ENCODE measurements at places on chromosomes 6 and 20.

GRCh38 chr6:160328447-160328846 lies 19.7 kb upstream of the SLC22A3 start:
- no peak for DNase-seq

DNA sequence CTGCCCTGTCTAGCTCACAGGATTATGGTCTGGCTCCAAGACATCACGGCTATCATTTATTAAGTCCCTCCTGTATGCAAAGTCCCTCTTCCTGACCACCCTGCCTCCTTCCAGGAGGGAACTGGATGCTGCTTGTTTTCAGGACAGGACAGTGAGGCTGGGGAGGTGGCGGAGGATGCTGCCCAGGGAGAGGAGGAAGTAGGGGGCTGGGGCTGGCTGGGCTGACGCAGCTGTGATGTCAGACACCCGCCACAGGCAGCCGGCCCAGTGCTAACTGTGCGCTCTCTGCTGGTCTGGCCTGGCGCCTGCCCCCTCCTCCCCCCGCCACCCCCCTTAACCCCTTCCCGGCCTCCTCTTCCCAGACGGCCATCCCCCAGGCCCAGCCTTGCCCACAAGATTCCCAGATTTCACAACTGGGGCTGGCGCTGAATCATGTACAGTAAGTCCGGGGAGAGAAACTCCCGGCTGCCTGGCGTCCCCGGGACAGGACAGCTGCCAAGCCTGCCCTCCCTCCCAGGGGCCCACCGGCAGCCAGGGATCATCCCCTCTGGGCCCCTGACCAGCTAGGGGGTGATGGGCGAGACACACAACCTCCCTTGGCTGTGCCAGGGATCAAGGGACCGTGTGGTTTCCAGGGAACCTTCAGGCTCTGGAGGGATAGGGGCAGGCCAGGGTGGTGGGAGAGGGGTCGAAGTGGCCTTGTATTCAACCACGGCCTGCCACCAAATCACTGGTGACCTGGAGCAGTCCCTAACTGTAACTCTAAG lies 118.1 kb downstream of the CEBPB start:
- DNase-seq = peak; percentile 100

DNA sequence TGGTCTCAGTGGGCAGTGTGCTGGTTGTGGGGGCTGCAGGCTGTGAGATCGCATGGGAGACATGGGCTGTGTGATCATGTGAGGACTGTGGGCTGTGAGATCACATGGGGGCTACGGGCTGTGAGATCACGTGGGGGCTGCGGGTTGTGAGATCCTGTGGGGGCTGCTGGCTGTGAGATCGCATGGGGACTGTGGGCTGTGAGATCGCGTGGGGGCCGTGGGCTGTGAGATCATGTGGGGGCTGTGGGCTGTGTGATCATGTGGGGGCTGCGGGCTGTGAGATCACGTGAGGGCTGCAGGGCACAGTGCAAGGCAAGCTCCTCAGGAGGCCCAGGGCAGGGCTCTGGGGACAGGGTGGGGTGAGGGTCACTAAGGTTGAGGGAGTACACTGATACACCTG lies 140.5 kb upstream of the CST7 start:
- DNase-seq = no peak

GRCh38 chr6:165515963-165516624 lies 146.9 kb downstream of the PDE10A start:
- DNase-seq = peak; percentile 39

- DNase-seq = no peak
Measured at GRCh38 chr6:17220040-17220910, 60.9 kb upstream of the RBM24 start.

GRCh38 chr6:15628499-15629131 lies 34.2 kb downstream of the DTNBP1 start:
- DNase-seq = peak; percentile 85

DNA sequence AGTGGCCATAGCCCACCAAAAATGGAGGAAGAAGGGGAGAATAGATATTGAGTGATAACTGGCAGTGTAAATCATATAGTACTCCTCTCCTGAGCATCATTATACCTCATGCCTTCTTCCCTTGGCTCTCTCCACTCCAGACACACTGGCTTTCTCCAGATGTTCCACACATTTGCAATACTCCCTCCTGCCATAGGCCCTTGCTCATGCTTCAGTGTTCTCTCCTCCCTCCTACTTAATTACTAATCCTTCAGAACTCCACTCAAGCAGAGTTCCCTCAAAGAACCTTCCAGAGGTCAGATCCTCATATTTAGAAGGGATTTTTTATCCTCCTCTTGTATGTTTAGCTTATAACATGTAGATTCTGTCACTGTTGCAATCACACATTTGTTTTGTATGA lies 279.5 kb upstream of the SUPT3H start:
- peak; percentile 65 for DNase-seq

DNA sequence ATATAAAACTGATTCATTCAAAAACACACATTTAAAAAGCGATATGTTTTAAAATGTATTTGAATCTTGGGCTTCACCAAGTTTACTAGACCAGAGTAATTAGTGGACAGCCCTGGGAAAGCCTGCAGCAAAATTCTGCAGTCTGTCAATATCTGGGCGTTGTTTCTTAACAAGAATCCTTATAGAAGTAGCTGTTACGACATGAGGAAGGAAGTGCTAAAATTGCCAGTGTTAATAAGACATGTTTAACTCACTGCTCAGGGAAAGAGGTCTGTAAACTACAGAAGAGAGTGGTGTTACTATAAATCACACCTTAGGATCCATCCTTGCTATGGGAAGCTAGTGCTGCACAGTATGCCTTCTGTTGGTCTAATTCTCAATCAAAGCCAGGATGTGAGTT lies 120.6 kb downstream of the TBX18 start:
- DNase-seq = no peak

GRCh38 chr6:73640179-73640750 lies 13.5 kb downstream of the SLC17A5 start:
- DNase-seq = no peak
